GM04504 (cell line): ENCODE measurements at places on chromosomes 1 and 21.

DNA sequence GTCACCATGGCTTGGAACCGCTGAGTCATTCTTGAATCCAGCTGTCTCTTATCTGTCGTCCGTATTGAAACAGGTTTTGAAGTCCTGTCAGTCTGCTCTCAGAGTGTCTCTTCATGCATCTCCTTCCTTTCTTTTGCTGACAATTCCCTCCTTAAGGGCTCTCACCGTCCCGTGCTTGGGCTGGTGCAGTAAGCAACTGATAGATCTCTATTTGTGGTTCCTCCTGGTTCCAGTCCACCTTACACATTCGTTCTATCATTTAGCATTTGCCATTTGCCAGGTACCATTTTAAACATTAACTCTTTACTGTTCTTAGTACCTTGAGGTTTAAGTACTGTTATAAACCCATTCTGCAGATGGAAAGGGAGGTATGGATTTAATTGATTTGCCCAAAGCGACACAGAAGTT is 88.9 kb downstream of the DYRK1A start:
- no peak for DNase-seq

- DNase-seq, result no peak
Observed at GRCh38 chr1:198922638-198923430, 284.0 kb downstream of the PTPRC start.

DNA sequence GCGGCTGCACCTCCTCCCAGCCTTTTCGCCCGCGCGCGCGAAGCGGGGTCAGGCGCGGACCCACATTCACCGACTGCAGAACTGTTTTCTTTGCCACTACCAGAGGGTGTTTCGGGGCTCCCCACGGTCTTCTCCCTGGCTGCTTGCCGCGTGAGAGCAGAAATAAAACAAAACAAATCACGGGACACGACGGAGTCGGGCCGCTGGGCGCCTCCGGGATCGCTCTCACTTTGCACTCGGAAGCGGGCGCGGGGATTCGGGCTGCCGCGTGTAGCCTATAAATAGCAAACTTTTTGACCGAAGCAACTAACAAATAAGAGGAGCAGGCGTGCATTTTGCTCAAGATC is 412.3 kb upstream of the ESRRG start:
- DNase-seq, result no peak

DNA sequence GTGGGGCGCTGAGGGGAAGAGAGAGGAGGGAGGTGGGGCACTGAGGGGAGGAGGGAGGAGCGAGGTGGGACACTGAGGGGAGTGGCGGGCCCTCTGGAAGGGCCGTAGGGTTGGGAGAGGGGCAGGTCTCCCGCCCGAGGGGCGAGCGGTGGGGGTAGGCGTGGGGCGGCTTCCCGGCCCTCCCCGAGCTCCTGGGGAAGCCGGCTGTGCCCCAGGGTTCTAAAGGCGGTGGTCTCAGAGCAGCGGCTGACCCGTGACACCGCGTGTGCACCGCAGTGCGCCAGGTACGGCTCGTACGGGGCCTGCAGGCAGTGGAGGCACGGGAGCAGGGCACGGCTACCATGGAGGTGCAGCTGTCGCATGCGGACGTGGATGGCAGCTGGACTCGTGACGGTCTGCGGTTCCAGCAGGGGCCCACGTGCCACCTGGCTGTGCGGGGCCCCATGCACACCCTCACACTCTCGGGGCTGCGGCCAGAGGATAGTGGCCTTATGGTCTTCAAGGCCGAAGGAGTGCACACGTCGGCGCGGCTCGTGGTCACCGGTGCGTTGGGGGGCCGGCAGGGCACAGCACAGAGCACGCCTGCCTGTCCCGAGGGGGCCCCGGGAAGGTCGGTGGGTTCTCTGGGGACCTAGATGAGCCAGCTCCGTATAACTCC is 68.5 kb downstream of the OBSCN start:
- DNase-seq, result no peak

DNA sequence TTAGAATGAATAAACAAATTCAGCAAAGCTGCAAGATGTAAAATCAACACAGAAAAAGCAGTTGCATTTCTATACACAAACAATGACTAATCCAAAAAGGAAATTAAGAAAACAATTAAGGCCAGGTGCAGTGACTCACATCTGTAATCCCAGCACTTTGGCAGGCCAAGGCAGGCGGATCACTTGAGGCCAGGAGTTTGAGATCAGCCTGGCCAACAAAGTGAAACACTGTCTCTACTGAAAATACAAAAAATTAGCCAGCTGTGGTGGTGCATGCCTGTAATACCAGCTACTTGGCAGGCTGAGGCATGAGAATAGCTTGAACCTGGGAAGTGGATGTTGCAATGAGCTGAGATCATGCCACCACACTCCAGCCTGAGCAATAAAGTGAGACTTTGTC is 22.3 kb downstream of the THEM4 start:
- peak; percentile 24 for DNase-seq

GRCh38 chr21:26881504-26882228 is 36.5 kb upstream of the ADAMTS1 start:
- no peak for DNase-seq

- no peak for DNase-seq
Observed at GRCh38 chr1:61853583-61853982, 111.3 kb downstream of the PATJ start.

GRCh38 chr1:159469921-159470533 is 30.5 kb downstream of the OR10J1 start:
- peak; percentile 4 for DNase-seq

DNA sequence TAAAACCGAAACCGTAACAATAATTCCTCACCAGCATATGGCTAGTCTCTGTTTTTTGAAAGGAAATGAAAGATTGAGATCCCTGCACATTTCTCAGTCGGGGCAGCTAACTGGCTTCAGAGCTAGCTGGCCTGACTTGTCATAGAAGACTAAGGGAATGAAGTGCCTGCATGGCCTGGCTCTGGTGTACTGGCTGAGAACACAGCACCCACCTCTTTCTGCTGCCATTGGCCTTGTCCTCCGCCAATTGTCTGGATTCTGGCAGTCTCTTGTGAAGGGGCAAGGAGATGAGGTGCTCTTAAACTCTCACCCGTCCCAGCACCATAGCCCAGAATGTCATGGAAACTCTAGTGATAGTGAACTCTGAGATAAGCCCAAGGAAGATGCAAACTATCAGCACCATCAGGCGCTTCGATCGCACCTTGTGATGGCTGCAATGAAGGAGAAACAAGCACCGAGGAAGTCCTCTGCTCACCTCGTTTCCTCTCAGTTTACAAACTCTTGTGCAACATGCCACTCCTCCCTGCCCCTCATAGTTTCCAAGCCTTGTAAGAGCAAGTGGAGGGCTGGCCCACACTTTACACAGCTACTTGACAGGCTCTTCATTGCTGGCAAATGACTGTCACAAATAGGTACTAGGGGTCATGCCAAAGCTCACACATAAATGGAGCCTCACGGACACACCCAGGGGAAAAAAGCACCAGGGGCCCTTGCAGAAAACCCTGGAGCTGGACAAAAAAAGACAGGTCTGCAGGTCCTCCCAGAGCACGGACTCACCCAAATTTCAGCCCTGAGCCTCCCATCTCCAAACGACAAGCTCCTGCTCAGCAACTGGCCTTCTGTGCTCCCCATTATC is 16.4 kb downstream of the INPP5B start:
- no peak for DNase-seq

DNA sequence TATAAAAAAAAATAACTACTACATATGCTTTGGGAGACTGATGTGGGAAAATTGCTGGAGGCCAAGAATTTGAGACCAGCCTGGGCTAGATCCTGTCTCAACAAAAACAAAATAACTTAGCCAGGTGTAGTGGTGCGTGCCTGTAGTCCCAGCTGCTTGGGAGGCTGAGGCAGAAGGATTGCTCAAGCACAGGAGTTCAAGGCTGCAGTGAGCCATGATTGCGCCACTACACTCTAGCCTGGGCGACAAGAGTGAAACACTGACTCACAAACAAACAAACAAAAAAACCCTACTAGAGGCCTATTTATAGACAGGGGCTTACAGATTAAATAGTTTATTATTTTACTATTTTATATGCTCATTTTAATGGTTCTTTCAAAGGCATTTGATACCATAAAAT is 80.0 kb downstream of the LHX4 start:
- no peak for DNase-seq

DNA sequence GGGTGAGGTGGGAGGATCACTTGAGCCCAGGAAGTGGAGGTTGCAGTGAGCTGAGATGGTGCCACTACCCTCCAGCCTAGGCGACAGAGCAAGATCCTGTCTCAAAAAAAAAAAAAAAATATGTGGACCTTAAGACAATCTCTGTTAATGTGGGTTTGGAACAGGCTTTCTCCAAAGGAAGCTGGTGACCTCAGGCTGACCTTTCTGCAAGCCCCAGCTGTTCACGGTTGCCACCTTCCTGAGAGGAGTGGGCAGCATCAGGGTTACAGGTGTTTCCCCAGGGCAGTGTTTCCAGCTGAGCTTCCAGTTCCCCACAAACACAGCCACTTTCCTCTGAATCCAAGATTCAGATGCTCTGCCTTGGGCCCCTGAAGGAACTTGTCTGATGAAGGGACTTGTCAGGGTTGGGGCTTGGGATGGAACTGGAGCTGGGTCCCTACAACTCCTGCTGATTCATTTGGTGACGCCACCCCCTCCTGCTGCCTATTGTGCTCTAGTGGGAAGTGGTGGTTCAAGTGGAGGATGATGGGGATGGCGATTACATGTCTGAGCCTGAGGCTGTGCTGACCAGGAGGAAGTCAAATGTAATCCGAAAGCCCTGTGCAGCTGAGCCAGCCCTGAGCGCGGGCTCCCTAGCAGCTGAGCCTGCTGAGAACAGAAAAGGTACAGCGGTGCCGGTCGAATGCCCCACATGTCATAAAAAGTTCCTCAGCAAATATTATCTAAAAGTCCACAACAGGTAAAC is 1.9 kb downstream of the ZBTB48 start:
- DNase-seq, result no peak

- DNase-seq, result no peak
Observed at GRCh38 chr21:37292941-37293340, 25.8 kb upstream of the VPS26C start.

DNA sequence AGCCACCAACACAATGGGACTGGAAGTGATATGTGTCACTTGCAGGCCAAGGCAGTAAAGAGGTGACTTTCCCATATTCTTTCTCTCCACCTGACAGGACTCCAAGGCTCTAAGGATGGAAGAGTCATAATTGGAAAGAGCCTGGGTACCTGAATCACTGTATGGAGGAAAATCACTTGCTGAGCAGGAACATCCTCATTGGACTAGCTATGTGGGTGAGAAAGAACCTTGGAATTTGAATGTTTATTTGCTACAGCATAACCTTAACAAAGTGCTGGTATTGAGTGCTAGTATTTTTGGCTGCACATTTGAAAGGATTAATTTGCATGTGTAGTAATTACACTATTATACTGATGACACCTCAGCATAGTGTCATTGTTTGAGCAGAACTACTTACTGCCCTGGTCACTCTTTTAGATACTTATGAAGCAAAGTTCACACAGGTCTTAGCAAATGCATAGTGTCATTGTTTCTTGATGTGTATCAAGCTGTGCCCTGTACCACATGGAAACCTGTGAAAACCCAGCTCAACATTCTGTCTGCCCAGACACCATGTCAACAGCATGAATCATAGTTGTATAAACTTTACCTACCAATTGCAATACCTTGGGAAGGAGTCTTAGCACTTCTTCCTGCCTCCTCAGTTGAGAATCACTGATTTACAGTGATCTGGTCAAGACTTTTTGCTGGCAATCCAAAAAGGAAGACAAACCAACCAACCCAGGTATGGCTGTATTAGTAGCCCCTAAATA is 5.1 kb upstream of the S100A10 start:
- DNase-seq, result no peak

- no peak for DNase-seq
Observed at GRCh38 chr1:47664356-47664755, 226.5 kb downstream of the FOXD2 start.

GRCh38 chr1:231162970-231163829 is 1.3 kb downstream of the TRIM67 start:
- no peak for DNase-seq

- DNase-seq, result no peak
Observed at GRCh38 chr1:229150518-229150917, 120.4 kb upstream of the RAB4A start.

- DNase-seq, result no peak
Observed at GRCh38 chr1:78045926-78046778, at the start of gene GIPC2. TSS of gene GIPC2 (plus strand) at chr1:78045966. CDS start at chr1:78046095, 129 bp downstream.

GRCh38 chr1:40314721-40315238 is 2.3 kb downstream of the COL9A2 start:
- no peak for DNase-seq

DNA sequence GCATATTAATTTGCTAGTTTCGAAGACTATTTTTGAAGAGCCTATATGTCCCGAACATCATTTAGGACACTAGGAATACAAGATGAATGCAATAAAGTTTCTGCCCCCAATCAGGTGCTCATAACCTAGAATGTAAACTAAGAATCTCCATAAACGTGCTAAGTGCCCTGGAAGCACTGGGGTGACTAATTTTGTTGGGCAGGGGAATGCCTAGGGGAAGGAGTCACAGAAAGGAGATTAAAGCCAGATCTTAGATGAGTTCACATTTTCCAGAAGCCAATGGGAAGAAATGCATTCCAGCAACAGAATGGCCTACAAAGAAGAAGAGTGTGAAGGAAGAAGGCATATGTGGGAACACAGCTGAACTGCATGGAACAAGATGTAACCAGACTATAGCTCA is 19.5 kb downstream of the SCYL3 start:
- peak; percentile 62 for DNase-seq

GRCh38 chr1:9182784-9183257 is 51.8 kb upstream of the H6PD start:
- no peak for DNase-seq

DNA sequence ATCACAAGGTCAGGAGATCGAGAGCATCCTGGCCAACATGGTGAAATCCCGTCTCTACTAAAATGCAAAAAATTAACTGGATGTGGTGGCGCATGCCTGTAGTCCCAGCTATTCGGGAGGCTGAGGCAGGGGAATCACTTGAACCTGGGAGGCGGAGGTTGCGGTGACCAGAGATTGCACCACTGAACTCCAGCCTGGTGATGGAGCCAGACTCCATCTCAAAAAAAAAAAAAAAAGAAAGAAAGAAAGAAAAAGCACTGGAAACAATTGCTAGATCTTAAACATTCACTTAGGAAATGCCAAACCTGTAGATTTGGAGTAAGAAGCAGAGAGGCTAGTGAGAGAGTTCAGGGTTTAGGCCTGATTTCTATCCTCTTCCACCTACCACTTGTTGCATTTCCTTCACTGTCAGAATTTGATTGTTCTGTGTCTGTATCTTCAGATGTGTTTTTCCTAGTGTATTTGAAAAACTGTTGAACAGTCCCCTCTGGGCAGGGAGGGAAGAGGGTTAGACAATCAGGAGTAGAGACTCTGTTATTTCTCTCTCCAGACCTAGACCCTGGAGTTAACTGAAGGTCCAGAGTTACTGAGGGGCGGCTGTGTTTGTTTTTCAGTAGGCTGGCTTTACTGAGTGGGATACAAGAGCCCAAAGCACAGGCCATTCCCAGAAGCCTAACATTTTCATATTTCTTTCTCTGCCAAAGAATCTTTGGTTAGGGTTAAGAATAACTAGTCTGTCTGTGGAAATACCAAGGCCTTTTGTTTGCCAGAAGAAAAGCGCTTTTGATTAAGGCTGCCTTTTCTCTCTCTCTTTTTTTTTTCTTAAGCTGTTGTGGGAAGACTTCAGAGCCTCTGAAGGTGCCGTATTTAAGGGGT is 31.1 kb upstream of the MACF1 start:
- DNase-seq, result no peak
